ENCODE measurements at places on chromosomes 12 and 14.

GRCh38 chr14:93972618-93973205 is 3.7 kb downstream of the ASB2 start:
- no peak for DNase-seq

DNA sequence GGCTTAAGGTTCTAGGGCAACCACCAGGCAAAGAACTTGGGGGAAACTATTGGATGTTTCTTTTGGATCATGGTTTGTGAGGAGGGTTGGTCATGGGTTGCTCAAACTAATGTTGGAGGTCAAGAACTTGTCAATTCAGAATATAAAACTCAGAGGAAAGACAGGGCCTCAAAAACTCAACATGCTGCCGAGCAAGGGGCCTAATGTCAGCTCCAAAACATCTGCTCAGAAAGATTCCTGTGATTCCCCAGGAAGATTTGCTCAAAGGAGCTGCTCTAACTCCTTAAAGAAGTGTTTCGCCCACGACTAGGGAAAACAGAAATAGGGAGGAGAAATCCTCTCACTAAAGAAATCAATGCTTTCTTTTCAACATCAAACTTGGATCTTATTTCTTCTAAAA is 3.7 kb upstream of the IGF1 start:
- no peak for DNase-seq

- peak; percentile 93 for DNase-seq
Observed at GRCh38 chr14:36820901-36821300, 159.2 kb downstream of the PAX9 start.

GRCh38 chr14:78344290-78344689 is 174.1 kb downstream of the NRXN3 start:
- peak; percentile 37 for DNase-seq

DNA sequence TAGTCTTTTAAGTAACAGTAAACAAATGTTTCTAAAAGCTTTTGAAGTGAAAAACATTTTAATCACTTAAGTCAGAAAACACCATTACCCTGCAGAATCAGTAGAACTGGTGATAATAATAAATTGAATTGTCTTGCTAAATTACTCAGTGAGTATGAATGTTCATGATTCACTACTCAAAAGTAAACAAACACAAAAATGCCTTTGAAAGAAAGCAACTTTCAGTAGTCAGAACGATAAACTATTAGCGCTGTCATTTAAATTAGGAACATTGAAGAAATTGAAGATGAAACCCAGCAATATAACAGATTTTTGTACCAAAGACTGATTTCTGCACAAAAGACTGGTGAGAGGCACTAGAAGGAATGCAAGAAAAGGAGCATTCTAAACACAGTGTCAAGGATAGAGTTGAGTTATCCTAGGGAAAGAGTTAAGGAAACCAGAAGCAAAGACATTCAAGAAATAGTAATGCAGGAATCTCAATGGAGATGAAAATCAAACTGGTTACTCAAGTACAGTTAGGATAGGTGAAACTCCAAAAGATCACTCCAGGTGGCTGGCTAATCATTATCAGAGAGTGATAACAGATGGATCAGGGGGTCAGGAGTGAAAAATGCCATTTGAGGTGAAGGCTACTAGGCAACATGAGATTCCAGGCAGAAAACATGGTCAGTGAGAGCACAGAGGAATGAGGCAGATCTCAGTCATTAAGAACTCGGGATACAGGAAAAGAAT is 77.4 kb upstream of the ALG10 start:
- no peak for DNase-seq

All from NCI-H69 (cell line).